ENCODE measurements at places on chromosomes 2 and 18.

DNA sequence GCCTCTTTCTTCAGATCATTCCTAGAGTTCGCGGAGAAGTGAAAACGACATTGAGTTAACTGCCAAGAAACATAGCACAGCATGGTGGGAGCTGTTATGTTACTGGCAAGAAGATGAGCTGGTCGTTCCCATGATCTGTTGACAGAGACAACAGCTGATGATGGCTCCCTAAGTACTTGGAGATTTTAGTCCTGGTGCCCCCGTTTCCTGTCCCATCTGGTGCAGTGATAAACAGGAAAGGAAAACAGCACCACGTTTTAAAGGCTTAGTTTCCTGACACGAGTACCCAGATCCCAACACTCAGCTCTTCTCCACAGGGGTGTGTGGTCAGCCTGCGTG lies 56.4 kb upstream of the KCNG2 start:
- no peak for DNase-seq

DNA sequence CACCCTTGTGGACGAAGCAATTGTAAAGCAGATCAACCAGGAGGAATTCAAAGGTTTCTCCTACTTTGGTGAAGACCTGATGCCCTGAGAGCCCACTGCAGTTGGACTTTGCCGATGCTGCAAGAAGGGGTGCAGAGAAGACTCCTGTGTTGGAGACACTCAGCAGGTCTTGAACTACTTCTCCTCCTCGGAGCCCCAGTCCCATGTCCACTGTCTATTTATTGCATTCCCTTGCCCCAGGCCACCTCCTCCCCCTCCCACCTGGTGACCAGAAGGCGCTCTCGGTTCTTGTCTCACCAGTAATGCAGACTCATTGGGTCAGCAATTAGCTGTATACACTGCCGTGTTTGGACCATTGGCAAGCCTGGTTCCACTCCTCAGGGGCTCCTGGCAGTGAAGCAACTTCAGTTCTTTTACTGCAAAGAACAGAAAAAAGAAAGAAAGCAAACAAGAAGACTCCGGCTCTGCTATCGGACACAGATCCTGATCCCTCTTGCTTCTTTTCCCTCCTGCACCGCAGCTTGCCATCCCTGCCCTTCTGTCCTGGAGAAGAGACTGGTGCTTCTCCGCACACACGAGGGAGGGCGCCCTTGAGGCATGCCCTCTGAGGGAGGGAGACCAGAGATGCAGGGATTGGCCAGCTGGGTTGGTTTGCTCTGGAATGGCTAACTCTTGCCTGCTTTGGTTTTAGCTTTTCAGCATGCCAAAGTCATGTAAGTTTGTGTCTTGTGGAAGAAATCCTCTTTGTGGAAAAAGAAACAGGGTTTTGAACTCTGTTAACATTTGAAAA lies 112.2 kb upstream of the EPAS1 start:
- no peak for DNase-seq

DNA sequence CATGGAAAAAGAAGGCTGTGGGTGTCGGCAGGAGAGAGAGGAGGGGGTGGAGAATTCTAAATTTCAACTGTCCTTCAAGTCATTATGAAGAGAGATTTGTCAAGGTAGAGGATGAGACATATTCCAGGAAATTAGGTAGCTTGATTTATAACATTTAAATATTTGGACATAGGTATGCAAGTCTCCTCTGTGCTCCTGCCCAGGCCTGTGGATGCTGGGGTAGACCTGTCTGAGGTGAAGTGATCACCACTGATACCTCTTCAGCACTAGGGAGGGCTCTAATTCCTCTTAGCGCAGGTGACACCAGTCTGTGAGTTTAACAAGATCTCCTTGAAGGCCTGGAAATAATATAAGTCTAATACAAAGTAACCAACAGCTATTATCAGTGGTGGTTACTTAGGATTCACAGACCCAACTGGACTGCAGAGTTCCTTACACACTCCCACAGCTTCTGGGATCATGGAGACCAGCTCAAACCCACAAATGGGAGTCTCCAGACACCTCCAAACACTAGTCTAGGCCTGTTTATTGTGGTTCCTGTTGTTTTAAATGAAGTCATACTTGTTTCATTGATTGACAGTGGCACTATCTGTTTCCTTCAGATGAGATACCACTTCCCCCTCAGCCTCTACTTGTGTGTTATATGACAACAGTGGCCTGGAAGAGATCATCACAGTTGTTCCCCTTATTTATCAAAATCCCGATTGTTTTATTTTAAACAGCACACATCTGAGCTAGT lies 104.1 kb upstream of the ITPRID2 start:
- DNase-seq, result no peak

GRCh38 chr18:77069931-77070330 lies 62.7 kb downstream of the MBP start:
- no peak for DNase-seq

GRCh38 chr2:239361311-239361642 lies 39.5 kb downstream of the HDAC4 start:
- no peak for DNase-seq

- no peak for DNase-seq
Measured at GRCh38 chr2:31886700-31887099, 124.1 kb downstream of the MEMO1 start.

- no peak for DNase-seq
Measured at GRCh38 chr2:3672861-3673678, 15.1 kb downstream of the ALLC start.

DNA sequence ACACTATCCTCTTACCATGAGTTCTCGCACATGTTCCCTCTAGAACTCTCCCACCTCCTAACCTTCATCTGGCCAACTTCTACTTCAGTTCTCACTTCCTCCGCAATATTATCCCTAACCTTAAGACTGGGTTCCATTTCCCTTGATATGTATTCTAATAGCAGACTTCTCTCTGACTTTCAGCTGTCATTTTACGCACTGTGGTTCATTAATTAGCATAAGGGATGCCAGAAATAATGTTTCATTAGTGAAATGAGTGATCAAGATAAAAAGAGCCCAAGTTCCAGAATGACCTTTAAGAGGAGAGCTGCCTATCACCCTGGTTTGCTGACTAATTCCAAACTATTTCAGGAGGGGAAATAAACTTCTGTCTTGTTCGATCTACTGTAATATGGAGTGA lies 108.6 kb upstream of the CCDC150 start:
- DNase-seq, result no peak

DNA sequence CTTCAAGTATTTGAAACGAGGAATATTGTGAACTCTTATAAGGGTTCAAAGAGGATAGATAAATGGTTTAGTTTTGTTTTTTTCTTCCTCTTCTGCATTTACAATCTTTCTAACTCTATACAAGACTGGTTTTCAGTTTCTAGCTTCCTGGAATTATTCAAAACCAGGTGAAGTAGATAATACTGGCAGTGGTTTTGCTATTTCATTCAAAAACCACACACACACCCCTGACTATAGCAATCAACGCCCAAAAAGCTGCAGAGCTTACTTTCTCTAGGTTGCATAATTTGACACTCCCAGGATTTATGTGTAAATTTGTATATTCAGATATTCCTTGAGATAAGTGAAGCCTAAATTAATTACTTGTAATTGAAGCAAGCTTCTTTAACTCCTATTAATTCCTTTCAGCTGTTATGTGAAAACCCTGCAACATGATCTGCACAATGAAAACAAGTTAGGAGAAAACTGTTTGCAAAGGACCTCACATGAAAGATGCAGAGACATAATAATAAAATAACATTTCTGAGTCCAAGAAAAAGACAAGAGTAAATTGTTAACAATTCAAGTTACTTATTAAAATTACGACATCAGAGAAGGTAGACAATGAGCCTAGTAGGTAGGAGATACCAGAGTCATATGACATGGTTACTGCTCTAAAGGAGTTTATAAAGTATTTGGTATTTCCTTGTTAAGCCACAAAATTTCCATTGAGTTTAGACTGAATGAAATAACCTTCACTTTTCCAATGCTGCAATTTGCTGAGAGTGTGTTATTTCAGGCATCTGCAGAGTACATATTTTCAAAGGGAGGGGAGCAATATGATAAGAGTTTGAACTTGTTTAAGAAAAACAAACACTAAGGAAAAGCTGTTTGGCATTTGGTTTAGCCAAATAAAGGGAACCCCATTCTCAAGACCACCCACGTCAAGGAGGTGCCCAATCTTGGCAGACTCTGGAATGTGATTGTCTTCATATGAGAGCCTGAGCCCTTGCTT lies 1.6 kb upstream of the NFE2L2 start:
- peak; percentile 75 for DNase-seq

GRCh38 chr2:168155680-168156079 lies 91.7 kb downstream of the STK39 start:
- peak; percentile 62 for DNase-seq

- DNase-seq, result peak; percentile 22
Measured at GRCh38 chr18:415617-416612, 84.6 kb downstream of the COLEC12 start.

DNA sequence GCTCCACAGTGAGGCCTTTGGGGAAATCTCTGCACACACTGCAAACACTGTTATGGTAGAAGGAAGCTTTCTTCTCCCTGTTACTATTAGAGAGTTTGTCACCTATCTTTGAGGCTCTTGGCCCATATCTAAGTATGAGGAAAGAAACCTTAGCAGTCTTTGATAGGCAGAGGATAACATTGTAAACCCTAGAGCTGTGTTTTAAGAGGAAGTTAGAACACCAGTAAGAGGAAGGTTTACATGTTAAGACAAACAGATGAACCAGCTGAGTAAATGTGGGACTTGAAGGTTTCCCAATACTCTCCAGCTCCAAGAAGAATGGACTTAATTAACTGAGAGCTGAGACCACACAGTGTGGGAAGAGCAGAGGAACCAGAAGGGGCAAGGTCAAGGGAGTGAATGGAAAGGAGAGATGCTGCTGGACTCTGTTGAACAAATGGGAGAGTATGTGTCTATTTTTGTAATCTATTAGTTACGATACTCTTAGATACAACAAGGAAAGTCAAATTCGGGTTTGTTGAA lies 257.0 kb downstream of the DPP10 start:
- DNase-seq, result no peak

- DNase-seq, result no peak
Measured at GRCh38 chr2:69585855-69586555, 57.5 kb downstream of the AAK1 start.

GRCh38 chr2:163602196-163602595 lies 133.6 kb downstream of the FIGN start:
- no peak for DNase-seq

DNA sequence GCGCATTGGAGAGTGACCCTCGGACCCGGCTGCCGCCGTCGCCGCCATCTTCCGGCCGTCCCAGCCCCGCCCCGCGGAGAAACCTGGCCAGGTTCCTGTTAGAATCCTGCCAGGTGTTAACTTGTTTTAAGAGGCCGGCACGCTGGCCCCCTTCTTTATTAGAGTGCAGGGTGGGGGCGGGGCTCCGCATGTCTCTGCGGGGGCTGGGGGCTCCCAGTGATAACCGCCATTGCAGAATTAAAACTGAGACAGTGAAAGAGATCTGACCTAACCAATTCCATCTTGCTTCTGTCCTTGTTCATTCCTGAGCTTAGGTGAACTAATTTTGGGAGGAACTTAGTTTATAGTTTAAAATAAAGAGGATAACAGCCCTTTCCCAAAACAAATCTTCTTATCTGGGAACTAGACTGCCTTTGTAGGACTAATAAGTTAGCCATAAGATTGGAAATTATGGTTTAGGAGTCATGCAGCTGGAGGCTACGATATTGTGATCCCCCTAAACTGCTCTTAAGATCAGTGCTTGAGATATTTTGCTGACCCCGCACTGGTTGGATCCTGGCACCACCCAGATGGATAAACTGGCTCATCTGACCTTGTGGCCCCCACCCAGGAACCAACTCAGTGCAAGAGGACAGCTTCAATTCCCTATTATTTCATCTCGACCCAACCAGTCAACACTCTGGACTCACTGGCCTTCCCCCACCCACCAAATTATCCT lies 543 bp upstream of the STARD7 start:
- no peak for DNase-seq

GRCh38 chr2:164920430-164920829 lies 34.9 kb downstream of the SLC38A11 start:
- DNase-seq, result peak; percentile 42

DNA sequence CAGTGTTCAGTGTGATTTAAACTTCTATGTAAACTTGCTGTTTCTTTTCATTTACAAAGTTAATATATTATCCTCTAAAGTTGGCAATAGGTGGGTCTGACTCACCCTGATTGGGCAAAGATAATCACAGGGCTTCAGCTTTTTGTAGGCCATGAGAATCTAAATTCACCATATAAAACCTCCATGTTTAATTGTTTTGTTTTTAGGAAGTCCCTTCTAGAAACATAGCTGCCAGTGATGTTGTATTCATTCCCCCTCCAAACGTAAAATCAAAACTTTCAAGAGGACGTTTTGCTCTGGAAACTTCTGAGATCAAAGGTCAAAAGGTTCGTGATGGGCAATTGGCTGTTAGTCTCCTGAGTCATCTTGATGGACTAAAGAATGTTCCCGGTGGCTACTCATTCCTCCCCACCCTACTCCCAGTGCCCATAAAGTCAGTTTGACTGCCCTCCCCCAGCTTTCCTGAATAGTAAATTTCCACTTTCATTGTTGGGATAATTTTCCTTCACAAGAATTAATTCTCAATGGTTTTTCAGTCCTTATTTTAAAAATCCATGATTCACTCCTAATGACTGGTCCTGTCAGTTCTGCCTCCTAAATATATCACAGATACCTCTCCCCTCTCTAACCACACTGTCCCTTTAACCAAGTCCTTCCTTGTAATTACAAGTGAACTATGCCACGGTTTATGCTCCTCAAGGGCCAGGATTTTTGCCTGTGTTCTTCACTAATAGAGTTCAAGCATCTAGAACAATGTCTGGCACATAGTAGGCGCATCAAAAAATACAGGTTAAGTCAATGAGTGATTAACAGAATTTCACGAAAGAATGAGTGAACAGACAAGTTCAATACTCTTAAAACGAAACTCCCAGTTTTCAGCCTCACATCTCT lies 164.4 kb upstream of the VRK2 start:
- no peak for DNase-seq

GRCh38 chr18:27887711-27888495 lies 289.0 kb downstream of the CDH2 start:
- DNase-seq, result no peak

- DNase-seq, result no peak
Measured at GRCh38 chr2:158817588-158817987, 22.5 kb downstream of the DAPL1 start.

DNA sequence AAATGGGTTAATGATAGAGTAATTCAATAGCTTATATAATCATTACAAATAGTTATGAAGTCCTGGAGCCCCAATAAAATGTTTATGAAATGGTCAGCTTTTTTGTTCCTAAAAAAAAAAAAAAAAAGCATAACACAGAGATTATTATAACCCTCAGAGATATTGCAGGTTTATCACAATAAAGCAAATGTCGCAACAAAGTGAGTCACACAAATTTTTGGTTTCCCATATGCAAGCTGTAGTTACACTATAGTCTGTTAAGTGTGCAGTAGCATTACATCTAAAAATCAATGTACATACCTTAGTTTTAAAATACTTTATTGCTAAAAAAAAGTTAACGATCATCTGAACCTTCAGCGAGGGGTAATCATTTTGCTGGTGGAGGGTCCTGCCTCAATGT lies 20.0 kb downstream of the WDFY1 start:
- peak; percentile 53 for DNase-seq

DNA sequence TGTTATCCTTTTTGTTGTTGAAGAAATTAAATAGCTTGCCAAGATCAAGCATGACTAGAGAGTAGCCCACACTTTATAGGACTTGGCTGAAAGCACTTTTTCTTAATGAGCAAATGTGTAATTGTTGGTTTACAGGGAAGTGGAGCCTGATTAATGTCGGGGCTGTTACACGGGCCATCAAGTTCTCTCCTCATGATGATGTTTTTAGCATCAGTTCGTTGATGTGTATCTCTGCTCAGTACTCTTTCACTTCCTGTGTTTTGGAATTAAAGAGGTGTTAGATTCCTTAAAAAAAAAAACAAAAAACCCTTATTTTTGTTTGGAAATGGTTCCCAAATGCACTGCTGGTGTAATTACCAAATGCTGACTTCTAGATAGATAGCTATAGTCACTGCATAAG lies 114.2 kb downstream of the PTPRM start:
- no peak for DNase-seq

Measured in trophoblast cell (in vitro differentiated cells and primary cell).